ENCODE measurements at places on chromosomes 2 and 18. TPM values are rescaled to one million over a fixed set of nuclear protein-coding genes. Genes with fewer than 3 reads are reported as not detected.

Gene FAM124B
- 1.8 TPM for polyA plus RNA-seq

DNA sequence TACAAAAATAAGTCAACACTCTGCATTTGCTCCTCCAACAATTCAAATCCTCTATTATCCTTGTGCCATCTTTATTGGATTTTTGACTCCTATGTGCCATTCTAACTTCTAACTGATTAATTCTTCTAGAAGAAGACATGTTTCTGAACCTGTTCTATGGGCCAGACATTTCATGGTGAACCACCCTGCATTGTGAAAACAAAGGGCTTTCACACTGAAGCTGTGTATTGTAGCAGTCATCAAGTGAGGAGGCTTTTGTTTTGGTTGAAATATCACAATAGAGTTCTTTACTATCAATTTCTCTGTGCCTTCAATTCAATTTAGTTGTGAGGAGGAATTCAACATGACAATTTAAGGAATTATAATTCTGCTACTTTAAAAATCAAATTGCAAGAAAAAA lies 357.9 kb downstream of the PLCL1 start:
- no peaks in the 10 kb centered on the region for H3K27me3 ChIP-seq
- no peaks in the 10 kb centered on the region for H3K4me1 ChIP-seq
- DNase-seq, result no peak
- H3K4me3 ChIP-seq, result no peak overlapping the region
- no peak overlapping the region for H3K27ac ChIP-seq

GRCh38 chr2:156704617-156705016 lies 268.4 kb downstream of the GPD2 start:
- no peak overlapping the region for H3K4me3 ChIP-seq
- no peak for DNase-seq
- no peaks in the 10 kb centered on the region for H3K4me1 ChIP-seq
- H3K27me3 ChIP-seq, result no peaks in the 10 kb centered on the region
- no peak overlapping the region for H3K27ac ChIP-seq

Gene SFT2D3
- not detected for polyA plus RNA-seq

DNA sequence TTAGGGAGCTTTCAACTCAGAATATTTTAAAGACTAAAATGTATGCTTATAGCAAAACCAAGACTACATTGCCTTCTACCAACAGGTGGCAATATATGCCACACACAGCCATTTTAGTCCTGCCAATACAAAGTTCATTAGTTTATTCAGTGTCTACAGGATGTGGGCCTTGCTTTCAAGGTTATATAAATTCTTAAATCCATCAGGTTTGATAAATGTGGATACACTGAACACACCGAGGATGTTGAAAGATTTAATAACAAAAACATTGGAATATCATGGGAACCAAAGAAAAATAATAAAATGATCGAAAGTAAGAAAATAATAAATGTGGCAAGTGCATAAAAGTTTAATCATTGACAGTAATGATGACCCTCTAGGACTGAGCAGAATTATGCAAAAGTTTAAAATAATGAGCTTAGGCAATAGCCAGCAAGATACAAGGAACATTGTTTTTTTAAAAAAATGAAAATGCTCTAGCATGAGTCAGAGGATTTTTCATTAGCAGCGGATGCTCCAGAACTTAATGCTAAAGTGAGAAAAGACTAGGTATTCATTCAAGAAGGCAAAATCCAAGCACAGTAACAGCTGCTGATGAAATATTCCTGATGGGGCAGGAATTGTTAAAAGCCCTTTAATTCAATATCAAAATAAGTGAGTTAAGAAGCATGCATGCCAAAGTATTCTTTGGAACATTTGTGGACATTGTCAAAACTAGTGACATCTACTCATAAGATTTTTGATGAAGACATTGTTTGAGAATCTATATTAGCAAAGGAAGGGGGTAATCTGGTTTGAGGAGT lies 14.2 kb downstream of the SCN9A start:
- no peak overlapping the region for H3K27ac ChIP-seq
- no peak overlapping the region for H3K4me3 ChIP-seq
- peak; percentile 21 for DNase-seq
- no peaks in the 10 kb centered on the region for H3K36me3 ChIP-seq

DNA sequence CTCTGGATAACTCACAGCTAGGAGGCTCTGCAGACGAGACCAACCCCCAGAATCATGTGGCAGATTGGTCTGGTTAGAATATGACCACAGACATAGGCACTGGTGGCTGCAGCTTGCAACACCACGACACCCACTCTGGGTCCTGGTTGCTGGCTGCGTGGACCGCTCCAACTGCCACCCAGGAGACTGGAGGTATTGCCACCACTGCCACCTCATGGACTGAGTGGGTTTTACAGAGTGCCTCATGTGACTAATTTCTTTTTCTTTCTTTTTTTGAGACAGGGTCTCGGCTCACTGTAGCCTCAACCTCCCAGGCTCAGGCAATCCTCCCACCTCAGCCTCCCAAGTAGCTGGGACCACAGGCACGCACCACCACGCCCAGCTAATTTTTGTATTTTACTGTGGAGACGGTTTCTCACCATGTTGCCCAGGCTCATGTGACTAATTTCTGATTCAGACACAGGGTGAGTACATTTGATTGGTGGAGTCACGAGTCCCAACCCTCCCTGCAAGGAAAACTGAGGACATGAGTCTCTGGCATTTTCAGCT lies 29.9 kb upstream of the NT5DC4 start:
- peak; percentile 61 for DNase-seq
- no peaks in the 10 kb centered on the region for H3K36me3 ChIP-seq
- no peak overlapping the region for H3K4me3 ChIP-seq
- H3K4me1 ChIP-seq, result peaks cover 20% of the 10 kb centered on the region

Measured in large intestine (tissue), 12 donors.